Fibroblast of lung (primary cell): ENCODE measurements at places on chromosomes 16 and 17.
A peak's percentile ranks its signal among the peaks of the same experiment; 100 is the strongest.

DNA sequence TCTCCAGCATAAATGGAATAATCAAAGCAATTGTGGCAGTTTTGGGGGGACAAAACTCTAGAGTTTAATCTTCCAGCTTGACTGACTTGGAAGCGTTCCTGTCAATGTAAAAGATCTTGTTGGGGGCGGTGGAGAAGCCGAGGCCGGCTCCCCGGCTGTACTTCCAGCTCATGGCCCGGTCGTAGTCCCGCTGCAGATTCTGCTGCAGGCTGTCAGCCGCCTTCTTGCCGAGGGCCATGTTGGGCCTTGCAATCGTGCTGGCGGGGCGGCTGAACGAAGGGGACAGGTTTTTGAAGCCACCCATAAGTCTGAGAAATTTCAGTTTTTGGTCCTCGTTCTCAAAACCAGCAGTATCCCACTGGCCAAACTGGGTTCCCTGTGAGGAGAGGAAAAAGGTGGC is 11.2 kb downstream of the KNOP1 start:
- DNase-seq, result no peak

GRCh38 chr16:86882586-86883280 is 304.4 kb downstream of the FOXL1 start:
- peak; percentile 86 for DNase-seq

DNA sequence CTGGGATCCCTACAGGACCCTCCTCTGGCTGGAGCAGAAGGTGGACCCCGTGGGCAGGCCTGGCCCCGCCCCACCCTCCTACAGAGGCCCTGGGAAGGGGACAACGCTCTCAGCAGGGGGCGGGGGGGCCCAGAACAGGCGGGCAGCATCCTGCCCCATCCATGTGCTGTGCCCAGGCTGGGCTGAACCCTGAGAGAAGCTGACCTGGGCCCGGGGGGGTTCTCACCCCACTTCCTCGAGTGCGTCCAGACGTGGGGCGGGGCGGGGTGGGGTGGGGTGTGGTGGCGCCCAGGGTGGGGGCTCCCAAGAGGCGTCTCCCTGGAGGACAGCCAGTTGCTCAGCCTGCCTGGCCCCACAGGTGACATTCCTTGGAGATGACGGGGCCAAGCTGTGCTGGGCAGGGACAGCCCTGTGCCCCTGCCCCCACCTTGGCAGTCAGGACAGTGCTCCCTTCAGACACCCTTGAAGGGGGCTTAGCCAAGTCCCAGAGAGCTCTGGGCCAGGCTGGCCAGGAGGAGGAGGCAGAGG is 390 bp upstream of the UNC13D start:
- no peak for DNase-seq

DNA sequence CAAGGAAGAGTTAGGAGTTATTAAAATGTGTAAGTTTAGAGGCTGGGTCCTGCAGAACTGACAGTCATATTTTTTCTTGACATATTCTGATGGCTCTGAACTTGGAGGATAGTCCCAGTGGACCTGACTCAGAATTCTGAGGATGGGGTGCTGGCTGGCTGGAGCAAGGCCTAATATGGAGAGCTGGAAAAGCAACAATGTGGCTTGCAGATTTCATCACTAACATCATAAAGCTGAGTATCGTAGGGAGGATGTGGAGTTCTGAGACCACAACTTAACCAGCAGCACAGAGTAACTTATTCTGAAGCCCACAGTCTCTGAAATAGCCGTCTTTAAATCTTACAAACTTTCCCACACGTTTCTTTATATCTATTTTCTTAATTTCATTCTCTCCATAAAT is 2.3 kb downstream of the KRTAP1-5 start:
- no peak for DNase-seq

- no peak for DNase-seq
Measured at GRCh38 chr17:78134899-78135385, 4.4 kb downstream of the TMC8 start.

DNA sequence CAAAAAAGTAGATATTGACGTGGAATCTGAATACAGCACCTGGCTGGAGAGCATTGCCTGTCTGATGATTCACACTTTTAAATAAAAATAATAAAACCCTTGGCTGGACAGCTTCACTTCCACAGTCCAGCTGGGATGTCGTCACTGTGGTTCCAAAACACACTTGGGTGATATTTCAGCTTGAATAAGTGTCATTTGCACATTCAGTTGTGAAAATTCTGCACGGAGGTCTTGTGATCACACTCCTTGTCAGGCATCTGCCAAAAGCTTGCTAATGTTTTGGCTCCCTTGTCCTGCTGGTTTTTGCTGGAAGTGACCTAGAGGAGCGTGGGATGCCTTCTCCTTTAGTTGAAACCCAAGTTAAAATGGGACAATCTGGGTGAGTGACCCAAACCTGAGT is 60.7 kb downstream of the PCTP start:
- DNase-seq, result no peak

GRCh38 chr17:57404073-57404472 is 147.8 kb downstream of the MSI2 start:
- DNase-seq, result no peak

- no peak for DNase-seq
Measured at GRCh38 chr16:10988164-10988803, 43.9 kb downstream of the CLEC16A start.

DNA sequence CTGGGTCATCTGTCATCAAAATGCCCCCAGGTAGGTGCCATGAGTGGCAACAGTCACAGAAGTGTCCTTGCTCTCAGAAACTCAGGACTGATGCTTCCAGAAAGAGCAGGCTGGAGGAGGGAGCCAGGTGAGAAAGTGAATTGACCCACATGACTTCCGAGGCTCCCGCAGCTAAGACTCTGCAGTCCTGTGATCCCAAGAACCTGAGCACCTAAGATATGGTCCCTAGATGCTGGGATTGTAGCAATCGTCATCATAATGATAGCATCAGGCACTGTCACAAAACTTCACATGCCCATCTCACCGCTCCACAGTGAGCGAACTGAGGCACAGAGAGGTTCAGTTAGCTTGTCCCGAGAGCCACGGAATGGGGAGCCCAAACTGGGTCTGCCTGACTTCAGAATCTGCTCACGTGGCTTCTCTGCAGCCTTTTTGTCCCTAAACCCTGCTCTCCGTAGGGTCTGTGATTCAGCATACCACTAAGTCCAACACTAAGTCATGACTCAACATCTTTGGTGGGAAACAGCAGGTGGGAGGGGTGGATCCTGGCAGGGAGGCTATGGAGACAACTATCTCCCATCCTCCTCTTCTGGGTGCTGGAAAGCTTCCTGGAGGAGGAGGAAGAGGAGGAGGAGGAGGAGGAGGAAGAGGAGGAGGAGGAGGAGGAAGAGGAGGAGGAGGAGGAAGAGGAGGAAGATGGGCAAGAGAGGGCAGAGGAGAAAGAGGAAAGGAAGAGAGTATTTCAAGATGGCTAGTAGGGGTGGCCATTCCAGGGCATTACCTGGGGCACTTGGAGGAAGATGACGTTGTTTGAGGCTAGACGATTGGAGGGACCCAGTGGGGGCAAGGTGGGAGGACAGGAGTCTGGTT is 55.5 kb upstream of the DLX4 start:
- DNase-seq, result peak; percentile 70

- DNase-seq, result peak; percentile 73
Measured at GRCh38 chr16:68328151-68328859, 17.5 kb downstream of the PRMT7 start.

- DNase-seq, result no peak
Measured at GRCh38 chr17:69044371-69044770, 16.4 kb downstream of the ABCA9 start.

GRCh38 chr17:73211745-73212144 is 18.9 kb downstream of the COG1 start:
- no peak for DNase-seq

DNA sequence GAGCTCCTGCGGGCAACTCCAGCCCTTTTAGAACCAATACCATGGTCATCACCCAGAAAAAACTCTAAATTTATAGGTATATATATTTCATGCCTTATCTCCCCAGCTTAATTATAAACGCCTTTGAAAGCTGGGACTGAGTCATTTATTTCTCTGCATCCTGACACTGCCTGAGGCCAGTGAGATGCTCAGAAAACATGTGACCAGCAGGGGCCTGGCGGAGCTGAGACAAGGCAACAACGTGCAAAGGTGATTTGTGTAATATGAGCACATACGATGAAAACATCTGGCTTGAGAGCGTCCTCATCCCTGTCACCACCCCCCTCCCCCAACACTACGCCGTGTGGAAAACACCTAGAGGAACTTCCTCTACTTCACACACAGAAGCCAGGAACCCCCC is 22.7 kb downstream of the NXN start:
- DNase-seq, result peak; percentile 51

GRCh38 chr17:38320482-38320881 is 23.3 kb downstream of the GPR179 start:
- no peak for DNase-seq
